ENCODE measurements at places on chromosomes 12 and 14. TPM values are rescaled to one million over a fixed set of nuclear protein-coding genes. Genes with fewer than 3 reads are reported as not detected.

The CLEC2A gene
- not detected for total RNA-seq

The GNB3 gene
- 5.5 TPM for total RNA-seq

The TAS2R42 gene
- total RNA-seq: not detected

The DNAI7 gene
- not detected for total RNA-seq

The FOXM1 gene
- 75.9 TPM for total RNA-seq

The CIROP gene
- not detected for total RNA-seq

The OTUB2 gene
- total RNA-seq: 1.4 TPM

The DLST gene
- 116 TPM for total RNA-seq

The STXBP6 gene
- 19.4 TPM for total RNA-seq

DNA sequence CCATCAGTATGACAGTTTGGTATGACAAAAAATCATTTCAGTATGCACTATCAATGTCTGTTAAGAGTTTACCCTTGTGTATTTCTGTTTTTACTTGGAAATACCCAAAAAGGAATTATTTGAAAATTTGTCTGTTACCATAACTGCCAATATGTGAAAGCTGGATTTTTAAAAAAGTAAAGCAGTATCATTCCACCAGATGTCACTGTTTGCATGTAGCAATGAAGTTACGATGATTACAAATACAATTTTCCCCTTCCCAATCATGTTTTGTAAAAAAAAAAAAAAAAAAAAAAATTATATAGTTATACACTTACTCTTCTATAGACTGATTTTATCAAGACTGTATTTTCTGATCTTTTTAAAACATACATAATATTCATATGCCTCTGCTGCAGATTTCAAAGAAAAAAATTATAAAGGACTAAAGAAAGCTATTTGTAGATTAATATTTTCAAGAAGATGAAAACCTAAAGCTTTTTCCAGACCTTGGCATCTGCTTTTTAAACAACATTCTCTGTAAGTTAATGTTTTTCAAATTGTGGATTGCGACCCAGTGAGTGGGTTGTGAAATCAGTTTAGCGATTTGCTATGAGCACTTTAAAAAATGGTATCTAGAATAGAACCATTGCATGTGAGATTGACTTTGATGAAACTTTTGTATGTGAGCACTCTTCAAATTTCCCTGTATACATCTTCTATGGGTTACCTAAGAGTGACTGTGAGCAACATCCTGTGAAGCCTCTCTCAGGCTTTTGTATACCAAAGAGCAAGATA is 114.2 kb downstream of the TTC6 start:
- DNase-seq: peak; percentile 28
- H3K36me3 ChIP-seq: no peaks in the 10 kb centered on the region
- no peak overlapping the region for H3K4me3 ChIP-seq
- H3K4me1 ChIP-seq: peaks cover 64% of the 10 kb centered on the region
- no peaks in the 10 kb centered on the region for H3K27me3 ChIP-seq
- H3K27ac ChIP-seq: peak overlapping the region; percentile 72

DNA sequence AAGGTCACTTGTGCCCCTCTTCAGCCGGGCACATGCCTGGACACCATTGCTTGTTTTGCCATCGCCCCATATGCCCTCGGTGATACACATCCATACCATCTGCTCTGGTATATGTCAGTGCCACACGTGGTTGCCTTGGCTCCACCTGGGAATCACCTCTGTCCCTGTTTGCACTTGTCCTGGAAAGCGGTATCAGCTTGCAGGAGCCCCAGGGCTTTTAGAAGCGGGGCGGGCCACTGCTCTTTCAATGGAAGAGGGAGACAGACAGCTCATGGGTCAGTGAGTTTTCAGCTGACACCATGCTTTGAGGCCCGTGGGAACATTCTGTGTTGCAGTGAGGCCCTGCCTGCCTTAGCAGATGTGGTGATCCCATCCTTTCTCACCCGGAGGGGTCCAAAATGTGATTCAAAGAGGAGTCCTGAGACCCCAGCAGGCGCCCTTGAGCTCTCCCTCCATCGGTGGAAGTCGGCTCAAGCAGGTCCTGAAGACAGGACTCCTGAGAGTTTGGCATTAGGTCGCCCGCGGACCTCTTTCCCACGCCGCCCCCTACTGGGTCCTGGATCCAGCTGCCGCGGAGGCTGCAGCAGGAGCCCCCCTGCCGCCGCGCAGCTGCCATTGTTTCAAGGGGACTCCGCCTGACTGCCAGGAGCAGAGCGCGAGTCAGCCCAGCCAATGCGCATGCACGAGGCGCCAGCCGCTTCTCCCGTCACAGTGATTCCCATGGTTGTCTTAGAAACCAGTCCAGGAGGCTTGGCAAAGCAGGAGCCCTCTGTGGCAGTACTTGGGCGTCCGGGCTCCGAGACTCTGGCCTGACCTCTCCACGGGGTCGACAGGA is 773.2 kb upstream of the ALG10B start:
- no peak for DNase-seq
- no peak overlapping the region for H3K4me3 ChIP-seq
- no peaks in the 10 kb centered on the region for H3K4me1 ChIP-seq
- H3K36me3 ChIP-seq: peaks cover 6% of the 10 kb centered on the region
- peaks cover 3% of the 10 kb centered on the region for H3K27me3 ChIP-seq

GRCh38 chr14:67618617-67619063 is 1.1 kb upstream of the ARG2 start:
- H3K36me3 ChIP-seq: no peaks in the 10 kb centered on the region
- peaks cover 51% of the 10 kb centered on the region for H3K4me1 ChIP-seq
- H3K27ac ChIP-seq: peak overlapping the region; percentile 94
- H3K4me3 ChIP-seq: peak overlapping the region; percentile 87
- DNase-seq: peak; percentile 84

GRCh38 chr14:86707071-86707470 is 1177.1 kb downstream of the FLRT2 start:
- no peak overlapping the region for H3K27ac ChIP-seq
- peaks cover 10% of the 10 kb centered on the region for H3K36me3 ChIP-seq
- no peaks in the 10 kb centered on the region for H3K27me3 ChIP-seq
- DNase-seq: peak; percentile 57

DNA sequence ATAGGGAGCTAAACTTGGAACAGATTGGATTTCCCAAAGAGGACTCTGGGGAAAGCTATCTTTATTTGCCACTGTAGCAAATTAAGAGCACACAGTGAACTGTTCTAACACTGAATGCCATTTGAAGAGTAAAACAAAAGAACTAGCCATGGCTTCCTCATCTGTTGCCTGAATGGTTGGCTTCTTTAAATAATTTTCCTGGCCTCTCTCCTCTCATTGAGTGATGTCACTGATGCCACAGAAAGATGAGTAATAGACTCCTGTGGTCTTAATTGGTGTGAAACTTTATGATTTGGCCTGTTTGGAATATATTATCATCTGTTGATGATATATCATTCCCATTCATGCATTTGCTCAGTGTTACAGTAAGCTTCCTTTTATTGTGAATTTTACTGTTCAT is 42.5 kb downstream of the WDR20 start:
- H3K27ac ChIP-seq: no peak overlapping the region
- peak; percentile 65 for DNase-seq
- H3K36me3 ChIP-seq: 0 out of 2 replicates have a peak, but pooled peaks cover 7% of the 10 kb centered on the region

- no peak overlapping the region for H3K27ac ChIP-seq
- DNase-seq: no peak
Observed at GRCh38 chr12:7951671-7952070, 15.7 kb upstream of the SLC2A3 start.

DNA sequence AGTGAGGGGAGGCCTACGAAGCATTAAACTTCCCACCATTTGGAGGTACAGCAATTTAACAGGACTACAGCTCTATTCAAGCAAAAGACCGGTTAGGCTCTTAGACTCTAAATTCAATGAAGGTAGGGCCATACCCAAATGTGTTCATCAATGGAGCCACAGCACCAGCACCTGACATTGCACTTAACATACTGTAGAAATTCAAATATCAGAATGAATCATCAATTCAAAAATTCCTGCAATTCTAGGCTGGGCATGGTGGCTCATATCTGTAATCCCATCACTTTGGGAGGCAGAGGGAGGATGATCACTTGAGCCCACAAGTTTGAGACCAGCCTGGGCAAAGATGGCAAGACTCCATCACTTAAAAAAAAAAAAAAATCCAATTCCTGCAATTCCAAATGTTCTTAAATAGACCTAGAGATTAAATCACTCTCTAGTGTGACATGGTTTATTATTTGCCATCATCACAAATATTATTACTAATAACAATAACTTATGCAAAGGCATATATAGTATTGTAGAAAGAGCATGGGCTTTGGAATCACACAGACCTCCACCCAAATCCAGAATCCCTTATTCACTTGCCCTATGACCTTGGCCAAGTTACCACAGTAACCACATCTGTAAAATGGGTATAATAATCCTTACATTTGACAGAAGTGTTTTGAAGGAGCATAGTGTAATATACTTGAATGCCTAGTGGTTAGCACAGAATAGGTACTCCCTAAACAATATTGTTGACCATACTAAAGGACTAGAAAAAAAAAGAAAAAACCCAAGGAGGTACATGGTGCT is 59.4 kb downstream of the CIT start:
- DNase-seq: no peak
- peaks cover 24% of the 10 kb centered on the region for H3K36me3 ChIP-seq
- H3K4me1 ChIP-seq: no peaks in the 10 kb centered on the region
- no peak overlapping the region for H3K27ac ChIP-seq
- no peak overlapping the region for H3K4me3 ChIP-seq

DNA sequence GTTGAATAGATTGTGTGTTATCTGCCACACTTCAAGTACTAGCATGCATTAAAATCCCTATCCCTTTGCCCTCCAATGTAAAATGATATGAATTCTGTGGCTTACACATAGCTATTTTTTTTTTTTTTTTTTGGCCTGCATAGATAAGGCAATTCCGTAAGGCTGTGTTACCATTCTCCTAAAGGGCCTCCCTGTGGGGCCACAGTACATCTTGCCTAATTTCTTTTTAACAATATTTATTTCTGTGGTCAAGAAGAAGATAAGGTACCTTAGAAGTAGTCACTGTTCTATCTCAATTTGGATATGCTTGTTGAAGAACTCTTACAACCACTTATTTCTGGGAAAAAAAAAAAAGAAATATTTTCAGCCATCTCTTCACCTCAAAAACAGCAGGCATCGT is 19.8 kb downstream of the FLRT2 start:
- peaks cover 45% of the 10 kb centered on the region for H3K36me3 ChIP-seq
- no peaks in the 10 kb centered on the region for H3K27me3 ChIP-seq
- H3K27ac ChIP-seq: no peak overlapping the region
- H3K4me1 ChIP-seq: peaks cover 32% of the 10 kb centered on the region

- no peak overlapping the region for H3K27ac ChIP-seq
- no peaks in the 10 kb centered on the region for H3K36me3 ChIP-seq
- H3K27me3 ChIP-seq: peaks cover 3% of the 10 kb centered on the region
Observed at GRCh38 chr12:51954561-51955361, 3.3 kb downstream of the ACVR1B start.

DNA sequence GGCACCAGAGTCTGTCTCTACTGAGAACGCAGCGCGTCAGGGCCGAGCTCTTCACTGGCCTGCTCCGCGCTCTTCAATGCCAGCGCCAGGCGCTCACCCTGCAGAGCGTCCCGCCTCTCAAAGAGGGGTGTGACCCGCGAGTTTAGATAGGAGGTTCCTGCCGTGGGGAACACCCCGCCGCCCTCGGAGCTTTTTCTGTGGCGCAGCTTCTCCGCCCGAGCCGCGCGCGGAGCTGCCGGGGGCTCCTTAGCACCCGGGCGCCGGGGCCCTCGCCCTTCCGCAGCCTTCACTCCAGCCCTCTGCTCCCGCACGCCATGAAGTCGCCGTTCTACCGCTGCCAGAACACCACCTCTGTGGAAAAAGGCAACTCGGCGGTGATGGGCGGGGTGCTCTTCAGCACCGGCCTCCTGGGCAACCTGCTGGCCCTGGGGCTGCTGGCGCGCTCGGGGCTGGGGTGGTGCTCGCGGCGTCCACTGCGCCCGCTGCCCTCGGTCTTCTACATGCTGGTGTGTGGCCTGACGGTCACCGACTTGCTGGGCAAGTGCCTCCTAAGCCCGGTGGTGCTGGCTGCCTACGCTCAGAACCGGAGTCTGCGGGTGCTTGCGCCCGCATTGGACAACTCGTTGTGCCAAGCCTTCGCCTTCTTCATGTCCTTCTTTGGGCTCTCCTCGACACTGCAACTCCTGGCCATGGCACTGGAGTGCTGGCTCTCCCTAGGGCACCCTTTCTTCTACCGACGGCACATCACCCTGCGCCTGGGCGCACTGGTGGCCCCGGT is at the start of gene PTGDR:
Gene PTGDR, plus strand, starts transcription at position 198 of the 778 bp plus-strand sequence. Its CDS starts 117 bp downstream, at position 315.
- peaks cover 51% of the 10 kb centered on the region for H3K27me3 ChIP-seq
- no peak for DNase-seq

- no peak for DNase-seq
- peaks cover 34% of the 10 kb centered on the region for H3K36me3 ChIP-seq
- H3K4me3 ChIP-seq: no peak overlapping the region
- no peaks in the 10 kb centered on the region for H3K27me3 ChIP-seq
- peaks cover 12% of the 10 kb centered on the region for H3K4me1 ChIP-seq
Observed at GRCh38 chr12:118409834-118410233, 33.5 kb downstream of the SUDS3 start.

DNA sequence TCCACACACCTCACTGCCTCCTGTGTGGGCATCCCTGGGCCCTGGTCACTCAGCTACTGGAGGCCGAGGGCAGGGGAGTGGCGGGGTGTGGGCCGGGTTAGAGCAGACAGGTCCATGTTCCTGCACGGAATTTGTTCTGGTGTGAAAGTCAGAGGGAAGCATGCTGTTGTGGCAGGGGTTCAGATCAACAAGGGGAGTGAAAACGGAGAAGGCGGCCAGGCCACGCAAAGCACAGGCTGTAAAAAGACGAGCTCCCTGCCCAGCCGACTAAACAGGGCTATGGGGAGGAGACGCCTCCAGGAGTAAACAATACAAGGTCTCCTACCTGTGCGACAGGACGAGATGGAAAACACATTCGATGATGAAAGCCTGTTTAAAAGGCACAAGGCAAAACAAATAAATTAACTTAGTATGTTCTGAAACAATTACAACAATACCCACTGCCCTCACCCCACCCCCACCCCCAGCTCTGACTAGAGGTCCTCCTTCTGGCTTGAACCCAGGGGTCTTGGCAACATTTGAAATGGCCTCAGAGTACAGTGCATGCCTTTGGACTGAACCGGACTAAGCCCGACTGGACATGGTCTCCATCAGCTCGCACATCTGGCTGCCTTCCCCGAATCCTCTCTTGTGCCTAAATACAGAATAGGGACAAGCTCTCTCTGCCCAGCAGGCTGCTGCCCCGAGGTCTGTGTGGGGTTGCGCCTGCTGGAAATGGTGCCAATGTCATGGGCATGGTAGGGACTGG is 274.9 kb upstream of the DIO3 start:
- no peaks in the 10 kb centered on the region for H3K36me3 ChIP-seq
- no peak for DNase-seq
- H3K27ac ChIP-seq: no peak overlapping the region
- H3K4me1 ChIP-seq: no peaks in the 10 kb centered on the region

DNA sequence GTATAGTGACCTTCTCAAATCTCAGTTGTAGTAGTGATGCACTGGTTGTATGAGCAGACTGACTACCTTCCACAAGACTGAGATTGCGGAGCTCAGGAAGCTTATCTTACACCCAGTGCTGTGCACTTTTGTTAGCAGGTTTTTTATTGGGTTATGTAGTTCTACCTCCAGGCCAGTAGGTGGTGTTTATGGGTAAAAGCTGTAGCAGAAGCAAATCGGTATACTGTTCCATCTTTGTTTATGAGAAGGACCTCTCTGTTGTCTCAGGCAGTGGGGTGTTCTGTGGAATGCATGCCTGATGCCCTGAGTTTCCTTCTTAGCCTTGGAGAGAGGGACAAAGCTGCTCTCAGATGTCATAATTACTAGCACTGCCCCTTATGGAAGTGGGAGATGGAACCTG is 217.8 kb downstream of the LRFN5 start:
- DNase-seq: no peak
- H3K36me3 ChIP-seq: no peaks in the 10 kb centered on the region
- no peak overlapping the region for H3K27ac ChIP-seq
- no peaks in the 10 kb centered on the region for H3K27me3 ChIP-seq

GRCh38 chr14:90730206-90730766 is 85.9 kb downstream of the TTC7B start:
- H3K36me3 ChIP-seq: peaks cover 5% of the 10 kb centered on the region
- H3K27me3 ChIP-seq: no peaks in the 10 kb centered on the region
- H3K4me3 ChIP-seq: no peak overlapping the region
- H3K4me1 ChIP-seq: peaks cover 11% of the 10 kb centered on the region
- H3K27ac ChIP-seq: no peak overlapping the region
